ENCODE measurements at places on chromosomes 12 and 14.

- no peak for DNase-seq
Observed at GRCh38 chr14:90253826-90254225, 2.5 kb upstream of the PSMC1 start.

DNA sequence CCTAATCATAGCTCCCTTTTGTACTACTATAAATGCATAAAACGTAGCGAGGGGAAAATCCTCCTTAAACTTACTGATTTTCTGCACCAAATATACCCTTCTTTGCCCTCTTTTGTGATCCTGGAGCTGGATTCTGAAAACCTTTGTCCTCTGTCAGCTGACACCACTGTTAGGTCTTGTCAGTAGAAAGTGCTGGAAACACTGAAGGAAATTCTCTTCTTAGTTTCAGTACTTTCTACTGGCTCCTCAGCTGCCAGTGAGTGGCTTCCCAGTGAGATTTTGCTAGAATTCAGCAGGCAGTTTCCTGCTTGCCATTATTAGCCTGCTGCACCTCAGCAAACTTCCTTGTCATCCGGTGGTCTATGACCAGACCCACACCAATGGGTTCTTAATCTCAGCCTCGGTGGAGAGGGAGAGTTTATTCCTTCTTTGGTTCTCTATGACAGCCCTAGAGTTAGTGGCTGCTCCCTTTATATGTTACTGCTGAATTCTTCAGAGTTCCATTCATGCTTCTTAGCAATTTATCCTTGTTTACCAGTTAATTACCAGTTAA is 476.2 kb downstream of the FSCB start:
- no peak for DNase-seq

DNA sequence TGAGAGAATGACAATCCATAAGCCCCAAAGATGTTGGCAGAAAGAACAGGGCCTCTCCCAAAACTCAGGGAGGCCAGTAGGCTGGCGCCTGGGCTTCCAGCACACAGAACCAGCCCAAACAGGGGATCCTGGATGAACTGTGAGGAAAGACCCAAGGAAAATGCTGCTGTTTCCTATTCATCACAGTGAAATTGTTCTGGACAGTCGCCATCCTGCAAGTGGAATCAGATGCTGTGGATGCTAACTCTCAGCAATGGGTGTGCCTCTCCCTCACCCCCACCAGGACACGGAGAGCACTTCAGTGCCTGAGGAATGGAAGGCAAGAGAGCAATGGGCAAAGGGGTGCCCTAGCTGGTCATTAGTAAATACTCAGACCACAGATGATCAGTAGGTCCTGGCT is 80.8 kb downstream of the ANO2 start:
- DNase-seq, result no peak

- no peak for DNase-seq
Observed at GRCh38 chr12:112122823-112123690, 2.3 kb upstream of the TRAFD1 start.

DNA sequence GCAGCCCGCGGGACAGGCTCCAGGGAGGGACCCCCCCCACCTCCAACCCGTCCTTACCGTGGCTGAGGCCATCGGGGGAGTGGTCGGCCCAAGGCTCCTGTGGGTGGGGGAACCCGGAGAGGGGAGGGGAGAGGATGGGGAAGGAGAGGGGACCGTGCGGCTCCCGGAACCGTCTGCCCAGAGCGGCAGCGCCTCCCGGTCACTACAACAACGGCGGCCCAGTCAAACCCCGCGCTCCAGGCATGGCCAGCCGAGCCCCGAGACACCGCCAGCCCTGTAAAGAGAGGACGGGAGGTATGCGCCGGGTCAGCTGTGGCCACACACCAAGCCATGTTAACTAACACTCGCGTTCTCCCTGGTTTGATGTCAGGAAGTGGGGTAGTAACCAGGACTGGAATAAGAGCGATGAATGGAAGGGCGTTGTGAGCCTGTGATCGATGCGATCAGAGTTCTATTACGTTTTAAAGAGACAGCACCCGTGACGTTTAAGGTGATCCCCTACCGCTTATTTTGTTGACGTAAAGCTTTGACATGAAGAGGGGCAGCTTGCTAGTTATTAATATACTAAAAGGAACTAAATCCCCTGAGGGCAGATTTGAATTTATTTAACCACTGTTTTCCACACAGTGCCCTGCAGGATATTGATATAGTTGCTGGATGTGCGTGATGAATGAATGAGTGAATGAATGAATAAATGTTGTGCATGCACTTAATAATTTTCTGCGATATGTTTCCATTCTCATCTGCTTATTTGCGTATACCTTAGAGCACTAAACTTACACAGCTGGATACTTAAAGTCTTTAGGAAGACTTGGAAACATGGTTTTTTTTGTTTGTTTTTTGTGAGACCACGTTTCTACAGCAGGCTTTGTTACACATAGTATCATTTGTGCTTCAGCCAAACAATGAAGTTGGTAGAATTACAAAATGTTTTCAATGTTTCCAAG is at the start of gene POC1B:
POC1B (minus strand) TSS at position 224 of the 947 bp plus-strand sequence; CDS start at position 72, 152 bp downstream.
- DNase-seq, result peak; percentile 52

DNA sequence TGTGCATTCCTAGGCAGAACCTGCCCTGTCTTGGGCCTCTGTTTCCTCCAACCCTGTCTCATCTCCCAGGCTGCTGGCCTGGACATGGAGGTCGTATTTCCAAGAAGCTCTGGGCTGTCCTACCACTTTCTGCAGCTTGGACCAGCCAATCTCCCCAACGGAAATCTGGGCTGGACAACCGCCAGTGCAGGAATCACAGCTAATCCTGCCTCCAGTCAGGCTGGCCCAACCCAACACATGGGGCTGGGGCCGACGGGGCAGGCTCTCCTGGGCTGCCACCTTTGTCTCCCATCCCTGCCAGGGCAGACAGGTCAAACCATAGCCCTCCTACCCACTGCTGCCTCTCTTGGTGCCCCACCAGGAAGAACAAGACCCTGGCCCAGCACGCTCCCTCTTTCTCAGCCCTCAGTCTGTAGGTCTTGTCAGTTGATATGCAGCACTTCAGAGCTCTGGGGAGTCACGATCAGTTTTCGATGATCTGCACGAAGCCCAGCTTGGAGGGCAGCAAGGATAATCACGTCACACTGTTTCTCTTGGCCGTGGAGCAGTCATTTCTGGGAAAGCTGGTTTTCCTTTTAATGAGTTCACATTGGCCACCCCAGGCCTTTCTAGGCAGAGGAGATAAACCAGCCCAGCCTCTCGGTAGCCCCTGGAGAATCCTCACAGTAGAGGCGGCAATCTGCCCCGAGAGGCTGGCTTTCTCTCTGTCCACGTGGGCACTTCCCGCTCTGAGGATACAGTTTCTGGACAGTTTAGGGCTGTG is 195.2 kb upstream of the PRMT8 start:
- DNase-seq, result no peak

- DNase-seq, result no peak
Observed at GRCh38 chr14:52413729-52414408, 99.8 kb downstream of the PTGER2 start.

DNA sequence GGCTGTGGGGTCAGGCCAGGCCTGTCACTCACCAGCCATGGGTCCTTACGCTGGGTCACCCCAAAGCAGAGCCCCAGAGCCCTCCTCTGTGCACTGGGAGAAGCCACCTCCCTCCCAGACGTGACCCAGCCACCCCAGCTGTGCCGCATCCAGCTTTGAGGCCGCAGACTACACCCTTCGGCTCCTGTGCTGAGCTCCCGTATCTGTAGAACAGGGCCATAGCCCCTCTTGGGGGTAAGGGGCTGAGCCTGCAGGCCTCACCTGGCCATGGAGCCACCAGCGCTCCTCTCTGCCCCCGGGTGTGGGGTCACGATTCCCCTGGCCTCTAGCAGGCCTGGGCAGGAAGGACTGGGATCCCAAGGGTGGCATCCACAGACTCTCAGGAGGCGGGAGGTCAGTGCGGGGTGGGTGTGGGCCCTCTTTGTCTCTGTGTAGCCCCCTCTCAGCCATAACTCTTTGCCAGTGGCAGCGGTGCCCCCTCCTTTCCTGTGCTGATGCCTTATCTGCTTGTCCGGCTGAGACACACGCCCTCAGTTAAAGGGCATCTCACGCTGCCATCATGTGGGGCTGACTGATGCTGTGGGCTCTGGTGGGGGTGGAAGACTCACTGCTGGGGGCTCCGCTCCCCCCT is 16.3 kb downstream of the ASPG start:
- no peak for DNase-seq

- no peak for DNase-seq
Observed at GRCh38 chr12:86730233-86730632, 474.0 kb upstream of the MGAT4C start.

GRCh38 chr14:38208618-38209562 is 1.2 kb downstream of the SSTR1 start:
- DNase-seq, result no peak

DNA sequence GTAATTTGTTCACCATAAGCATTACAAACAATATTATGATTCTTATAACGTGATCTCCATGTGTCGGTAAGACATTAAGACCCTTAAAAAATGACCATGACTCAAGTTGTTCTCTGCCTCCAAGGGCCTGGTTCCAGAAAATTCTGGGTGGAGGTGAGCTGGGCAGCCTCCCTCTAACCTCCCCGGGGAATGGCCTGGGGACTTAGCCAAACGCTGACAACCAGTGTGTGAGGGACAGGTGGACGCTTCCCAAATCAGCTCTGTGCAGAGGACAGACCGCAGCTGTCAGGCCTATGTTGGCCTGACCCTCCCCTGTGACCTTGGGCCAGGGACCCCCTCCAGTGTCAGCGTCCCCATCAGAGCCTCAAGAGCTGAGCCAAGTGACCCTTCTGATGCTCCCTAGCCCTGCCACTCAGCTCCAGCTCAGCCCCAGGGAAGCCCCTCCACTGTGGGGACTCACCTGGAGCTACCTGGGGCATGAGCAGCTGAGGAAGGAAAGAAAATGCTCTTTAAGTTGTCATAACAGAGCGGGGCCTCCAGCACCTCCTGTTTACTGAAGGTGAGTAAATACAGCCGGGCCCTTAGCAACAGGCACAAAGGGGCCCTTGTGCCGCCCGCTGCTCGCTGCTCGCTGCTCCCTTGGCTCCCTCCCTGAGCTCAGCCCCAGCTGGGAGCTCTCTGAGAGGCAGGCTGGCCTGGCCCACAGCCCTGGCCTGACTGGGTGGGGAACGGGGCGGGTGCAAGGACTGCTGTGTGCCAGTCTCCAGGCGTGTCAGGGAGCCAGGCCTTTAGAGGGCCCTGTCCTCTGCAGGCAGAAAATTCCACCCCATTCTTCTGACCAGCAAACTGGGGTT is 116.6 kb downstream of the CALM1 start:
- no peak for DNase-seq

DNA sequence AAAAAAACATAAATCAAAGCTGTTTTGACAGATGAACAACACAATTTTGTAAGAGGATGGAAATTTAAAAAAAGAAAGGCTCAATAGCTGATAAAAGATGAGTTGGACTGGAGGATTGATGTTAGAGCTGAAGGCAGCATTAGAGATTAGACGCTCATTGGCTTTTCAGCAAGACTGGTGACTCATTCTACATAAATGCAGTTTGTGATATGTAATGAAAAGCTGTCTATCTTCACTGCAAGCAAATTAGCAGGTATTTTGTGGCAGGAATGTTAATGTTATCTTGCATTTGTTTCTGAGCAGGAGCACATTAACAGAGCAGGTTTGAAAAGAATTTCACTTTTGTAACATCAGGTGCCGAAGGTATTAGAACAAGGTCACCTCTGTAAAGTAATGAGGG is 442.7 kb upstream of the NOVA1 start:
- no peak for DNase-seq

- no peak for DNase-seq
Observed at GRCh38 chr14:35423621-35424020, 19.1 kb upstream of the NFKBIA start.

- DNase-seq, result no peak
Observed at GRCh38 chr14:104561124-104561557, 18.4 kb upstream of the C14orf180 start.

All from activated CD4-positive, alpha-beta T cell treated with anti-CD3 and anti-CD28 coated beads, Interleukin-2, amount 50 U/mL, for 1 hour (primary cell).